Activated T-helper 17 cell treated with anti-CD3 and anti-CD28 coated beads, Interleukin-2, amount 50 U/mL, for 72 hours (primary cell): ENCODE measurements at places on chromosomes 2 and 18.
A peak's percentile ranks its signal among the peaks of the same experiment; 100 is the strongest.

- ATAC-seq = no peak
These were observed 1067.4 kb downstream of the LRP1B start for GRCh38 chr2:141063406-141063805.

DNA sequence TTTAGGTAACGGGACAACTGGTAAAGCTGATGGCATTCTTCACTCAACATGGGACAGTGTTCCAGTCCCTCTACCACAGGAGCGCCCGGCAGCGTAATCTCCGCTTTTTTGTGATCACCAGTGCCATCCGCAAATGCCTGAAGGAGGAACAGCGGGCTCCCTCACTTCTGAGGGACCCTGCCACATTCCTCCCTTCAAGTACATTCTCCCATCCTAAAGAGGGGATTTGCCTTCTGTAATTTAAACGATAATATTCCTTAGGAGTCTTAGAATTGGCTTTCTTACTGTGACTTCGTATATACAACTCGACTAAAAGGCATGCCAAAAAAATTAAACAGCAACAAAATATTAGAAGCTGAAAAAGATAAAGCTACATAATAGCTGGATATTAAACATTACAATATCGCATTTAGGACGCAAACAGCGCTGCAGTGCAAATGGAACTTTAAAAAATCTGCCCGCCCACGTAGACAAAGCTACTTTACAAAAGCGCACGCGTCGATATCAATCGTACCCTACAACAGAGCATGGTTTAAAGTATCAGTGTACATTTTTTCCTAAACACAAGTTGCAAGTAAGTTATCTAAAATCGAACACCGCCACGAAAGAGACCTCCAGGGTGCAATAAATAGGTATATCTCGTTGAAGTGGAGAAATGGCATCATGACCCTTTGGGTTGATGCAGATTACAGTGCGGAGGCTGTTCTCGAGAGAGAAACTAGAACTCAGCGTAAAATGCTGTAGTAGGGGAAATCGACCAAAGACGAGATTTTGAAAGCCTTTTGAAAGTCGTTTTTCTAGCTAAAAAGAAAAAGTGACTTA lies 2.3 kb upstream of the VSNL1 start:
- ATAC-seq = no peak

DNA sequence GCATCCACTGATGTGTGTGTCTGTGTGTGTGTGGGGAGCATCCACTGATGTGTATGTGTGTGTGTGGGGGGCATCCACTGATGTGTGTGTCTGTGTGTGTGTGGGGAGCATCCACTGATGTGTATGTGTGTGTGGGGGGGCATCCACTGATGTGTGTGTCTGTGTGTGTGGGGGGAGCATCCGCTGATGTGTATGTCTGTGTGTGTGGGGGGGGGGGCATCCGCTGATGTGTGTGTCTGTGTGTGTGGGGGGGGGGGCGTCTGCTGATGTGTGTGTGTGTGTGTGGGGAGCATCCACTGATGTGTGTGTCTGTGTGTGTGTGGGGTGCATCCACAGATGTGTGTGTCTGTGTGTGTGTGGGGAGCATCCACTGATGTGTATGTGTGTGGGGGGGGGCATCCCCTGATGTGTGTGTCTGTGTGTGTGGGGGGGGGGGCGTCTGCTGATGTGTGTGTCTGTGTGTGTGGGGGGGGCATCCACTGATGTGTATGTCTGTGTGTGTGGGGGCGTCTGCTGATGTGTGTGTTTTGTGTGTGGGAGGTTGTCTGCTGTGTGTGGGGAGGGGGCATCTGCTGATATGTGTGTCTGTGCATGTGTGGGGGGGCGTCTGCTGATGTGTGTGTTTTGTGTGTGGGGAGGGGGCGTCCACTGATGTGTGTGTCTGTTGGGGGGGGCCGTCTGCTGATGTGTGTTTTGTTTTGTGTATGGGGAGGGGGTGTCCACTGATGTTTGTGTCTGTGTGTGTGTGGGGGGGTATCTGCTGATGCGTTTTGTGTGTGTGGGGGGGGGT lies 125.9 kb downstream of the NFATC1 start:
- ATAC-seq = no peak

DNA sequence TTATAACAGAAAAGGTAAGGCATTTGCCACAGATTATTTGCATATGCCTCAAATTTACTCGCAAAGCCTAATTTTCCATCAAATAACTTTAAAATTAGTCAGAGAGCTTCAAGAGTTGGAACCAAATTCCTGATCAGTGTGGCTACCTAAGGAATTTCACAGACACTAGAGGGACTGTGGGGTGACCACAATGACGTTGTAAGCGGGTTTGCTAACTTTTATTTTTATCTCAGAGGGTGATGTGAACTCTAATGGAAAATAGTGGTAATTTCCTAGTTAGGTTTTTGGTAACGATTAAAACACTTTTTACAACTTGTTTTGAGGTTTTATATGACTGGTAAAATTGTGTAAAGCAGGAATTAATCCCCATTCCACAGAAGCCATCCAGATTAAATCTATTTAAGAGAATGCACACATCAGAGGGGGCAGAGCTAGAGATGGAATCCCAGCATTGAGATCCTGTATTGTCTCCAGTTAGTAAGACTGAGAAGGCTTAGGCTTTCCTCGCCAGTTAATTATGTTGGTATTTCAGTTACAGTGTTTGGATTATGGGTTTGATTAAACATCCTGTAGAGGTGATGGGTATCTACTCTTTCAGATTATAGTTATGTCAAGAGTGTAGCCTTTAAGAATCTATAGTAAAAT lies 129.0 kb downstream of the GPD2 start:
- no peak for ATAC-seq

DNA sequence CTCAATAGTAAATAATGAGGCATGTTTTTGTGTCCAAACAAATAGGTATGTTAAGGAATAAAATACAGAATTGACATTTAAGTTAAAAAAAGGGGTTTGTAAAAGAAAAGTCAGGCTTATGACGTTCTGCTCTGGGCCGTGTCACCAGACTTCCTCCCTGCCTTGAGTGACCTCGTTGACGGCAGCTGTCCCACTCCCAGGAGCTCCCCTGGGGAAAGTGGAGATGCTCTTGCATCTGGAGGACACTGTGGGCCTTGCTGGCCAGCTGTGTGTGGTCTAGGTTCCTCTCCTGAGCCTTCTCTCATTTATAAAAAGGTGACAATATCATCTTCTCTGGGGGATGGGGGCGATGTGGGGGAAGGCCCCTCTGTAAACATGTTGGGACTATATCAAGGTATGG lies 196.2 kb downstream of the CLIP4 start:
- ATAC-seq = no peak

GRCh38 chr2:109645412-109646184 lies 31.4 kb downstream of the SOWAHC start:
- no peak for ATAC-seq

- ATAC-seq = peak; percentile 27
These were observed 598 bp upstream of the WBP1 start for GRCh38 chr2:74457549-74458131.
